Activated naive CD4-positive, alpha-beta T cell treated with anti-CD3 and anti-CD28 coated beads for 36 hours (primary cell): ENCODE measurements at places on chromosomes 4 and X. TPM values are rescaled to one million over a fixed set of nuclear protein-coding genes. Genes with fewer than 3 reads are reported as not detected.

DNA sequence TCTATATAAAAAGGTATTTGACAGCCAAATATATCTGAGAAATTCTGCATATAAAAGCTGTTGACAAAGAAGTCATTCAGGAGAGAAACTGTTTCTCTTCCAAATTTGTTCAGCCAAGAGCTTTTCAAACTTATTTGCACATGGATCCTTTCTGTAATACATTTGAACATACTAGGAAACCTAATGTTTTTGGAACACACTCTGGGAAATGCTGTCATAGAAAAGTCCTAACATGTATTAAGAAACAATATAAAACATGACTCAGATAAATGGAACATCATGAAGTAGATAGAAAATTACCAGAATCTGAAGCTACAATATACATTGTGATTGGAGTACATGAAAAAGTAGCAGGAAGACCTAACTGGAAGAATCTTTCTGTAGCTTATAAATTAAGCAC, 781.5 kb upstream of the EPHA5 start:
- DNase-seq = no peak

- peak; percentile 82 for DNase-seq
These were observed 16.7 kb downstream of the MAD2L1 start for GRCh38 chr4:120049732-120050494.

DNA sequence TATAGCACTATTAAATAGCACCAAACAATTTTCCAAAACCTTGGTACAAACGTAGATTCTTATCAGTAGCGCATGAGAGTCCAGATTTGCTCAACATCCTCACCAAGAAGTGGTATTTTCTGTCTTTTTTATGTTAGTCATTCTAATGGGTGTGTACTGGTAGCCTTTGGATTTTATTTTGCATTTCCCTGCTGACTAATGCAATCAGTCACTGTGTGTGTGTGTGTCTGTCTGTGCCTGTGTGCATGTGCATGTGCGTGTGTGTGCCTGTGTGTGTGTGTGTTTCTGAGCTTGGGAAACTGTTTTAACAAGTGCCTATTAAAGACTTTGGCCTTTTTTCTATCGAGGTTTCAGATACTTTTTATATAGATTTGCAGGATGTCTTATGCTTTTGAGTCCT, 82.2 kb upstream of the MAGEA10 start:
- DNase-seq = no peak

DNA sequence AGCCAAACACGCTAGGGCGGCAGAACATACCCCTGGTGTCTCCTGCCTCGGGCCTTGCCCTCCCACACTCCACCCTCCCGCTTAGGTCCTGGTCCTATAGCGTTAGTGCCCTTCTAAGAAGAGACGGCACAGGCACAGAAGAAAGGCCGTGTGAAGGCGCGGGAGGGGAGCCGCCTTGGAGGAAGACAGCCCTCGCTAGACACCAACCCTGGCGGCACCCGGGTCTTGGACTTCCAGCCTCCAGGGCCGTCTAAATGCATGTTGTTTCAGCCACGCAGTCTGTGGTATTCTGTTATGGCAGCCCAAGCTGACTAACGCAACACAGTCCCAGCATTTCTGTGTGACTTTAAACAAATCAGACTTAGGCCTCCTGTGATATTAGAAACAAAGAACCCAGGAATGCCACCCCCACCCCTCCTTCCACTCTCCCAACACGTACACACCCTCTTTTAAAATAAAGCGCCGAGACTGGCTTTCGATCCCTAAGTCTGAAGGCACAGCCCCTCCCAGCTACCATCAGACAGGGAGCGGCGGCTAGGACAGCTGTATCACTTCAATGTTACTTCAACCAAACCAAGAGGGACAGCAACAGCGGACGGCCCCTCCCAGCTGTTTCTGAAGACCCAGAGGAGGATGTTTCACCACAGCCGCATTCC, 128.0 kb downstream of the AFAP1 start:
- DNase-seq = no peak

- DNase-seq = no peak
These were observed 33.8 kb downstream of the NDP start for GRCh38 chrX:43939187-43939926.

- DNase-seq = peak; percentile 63
These were observed 56.3 kb downstream of the ZAR1 start for GRCh38 chr4:48546336-48546735.

- DNase-seq = no peak
These were observed 942.7 kb upstream of the NDST4 start for GRCh38 chr4:116055857-116056827.

DNA sequence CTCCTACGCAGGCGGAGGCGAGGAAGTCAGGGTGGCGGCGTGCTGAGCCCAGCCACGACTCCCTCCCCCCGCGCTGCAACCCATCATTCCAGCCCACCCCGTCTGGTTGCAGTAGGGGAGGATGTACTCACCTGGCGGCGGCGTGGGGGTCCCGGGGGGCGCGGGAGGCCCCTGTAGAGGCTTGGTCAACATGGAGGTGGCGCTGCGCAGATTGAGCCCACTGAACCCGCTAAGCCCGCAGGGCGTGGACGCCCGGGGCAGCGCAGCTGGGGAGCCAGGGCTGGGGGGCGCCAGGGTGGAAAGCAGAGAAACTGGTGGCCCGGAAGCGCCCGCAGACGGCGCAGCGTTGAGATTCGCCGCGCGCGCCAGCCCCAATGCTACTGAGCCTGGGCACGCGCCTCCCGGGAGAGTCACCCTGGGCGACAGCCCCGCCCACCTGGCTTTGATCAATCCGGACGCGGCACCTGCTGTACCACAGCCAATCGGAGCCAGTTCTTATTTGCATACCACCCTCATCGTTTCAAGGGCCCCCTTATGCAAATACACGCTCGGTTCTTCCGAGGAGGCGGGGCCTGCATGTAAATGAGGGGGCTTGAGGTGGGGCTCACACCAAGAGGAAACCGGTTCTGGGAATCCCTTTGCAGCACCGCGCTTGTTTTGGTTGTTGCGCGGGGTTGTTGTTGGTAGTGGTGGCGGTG, at the start of gene PIM2:
PIM2 (minus strand) TSS at position 382 of the 698 bp plus-strand sequence; CDS start at position 192, 190 bp downstream.
- DNase-seq = peak; percentile 94

GRCh38 chr4:87251106-87251505, 30.7 kb upstream of the KLHL8 start:
- DNase-seq = no peak

DNA sequence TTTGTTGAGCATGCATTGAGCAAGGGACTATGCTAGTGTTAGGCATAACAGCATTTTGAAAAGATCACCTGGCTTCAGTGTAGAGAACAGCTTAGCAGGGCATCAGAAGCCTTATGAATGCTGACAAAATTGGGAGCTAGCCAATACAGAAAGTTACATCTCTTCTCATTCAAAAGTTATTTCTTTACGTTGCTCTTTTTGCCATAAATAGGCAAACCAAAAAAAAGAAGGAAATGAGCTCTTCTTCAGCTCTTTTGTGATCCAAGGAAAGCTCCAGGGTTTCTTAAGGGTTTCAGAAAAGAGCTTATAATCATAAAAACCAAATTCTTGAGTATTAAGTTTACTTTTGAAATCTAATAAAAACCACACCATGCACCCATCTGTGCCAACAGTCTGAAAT, 35.2 kb upstream of the LNX1 start:
- no peak for DNase-seq

GRCh38 chr4:80963051-80963450, 67.5 kb upstream of the BMP3 start:
- no peak for DNase-seq

- DNase-seq = no peak
These were observed 45.1 kb downstream of the CHM start for GRCh38 chrX:86002076-86002896.

DNA sequence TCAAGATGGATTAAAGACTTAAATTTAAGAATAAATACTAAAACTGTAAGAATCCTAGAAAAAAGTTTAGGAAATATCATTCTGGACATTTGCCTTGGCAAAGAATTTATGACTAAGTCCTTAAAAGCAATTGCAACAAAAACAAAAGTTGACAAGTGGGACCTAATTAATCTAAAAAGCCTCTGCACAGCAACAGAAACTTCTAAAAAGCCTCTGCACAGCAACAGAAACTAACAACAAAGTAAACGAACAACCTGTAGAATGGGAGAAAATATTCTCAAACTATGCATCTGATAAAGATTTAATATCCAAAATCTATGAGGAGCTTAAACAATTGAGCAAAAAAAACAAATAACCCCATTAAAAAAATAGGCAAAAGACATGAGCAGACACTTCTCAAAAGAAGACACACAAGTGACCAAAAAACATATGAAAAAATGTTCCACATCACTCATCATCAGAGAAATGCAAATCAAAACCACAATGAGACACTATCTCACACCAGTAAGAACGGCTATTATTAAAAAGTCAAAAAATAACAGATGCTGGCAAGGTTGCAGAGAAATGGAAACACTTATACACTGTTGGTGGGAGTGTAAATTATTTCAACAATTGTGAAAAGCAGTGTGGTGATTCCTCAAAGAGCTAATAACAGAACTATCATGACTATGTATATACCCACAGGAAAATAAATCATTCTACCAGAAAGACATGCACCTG, 5.5 kb upstream of the OPRPN start:
- DNase-seq = no peak

- no peak for DNase-seq
These were observed 26.4 kb downstream of the ATG4A start for GRCh38 chrX:108117988-108118387.

GRCh38 chr4:76210452-76210851, 3.2 kb downstream of the SCARB2 start:
- DNase-seq = no peak

- no peak for DNase-seq
These were observed 566 bp upstream of the LIMCH1 start for GRCh38 chr4:41537292-41537890.

- no peak for DNase-seq
These were observed 118.8 kb downstream of the UCHL1 start for GRCh38 chr4:41375561-41375960.

GRCh38 chr4:155878611-155879010, 12.5 kb upstream of the ASIC5 start:
- DNase-seq = no peak

- DNase-seq = no peak
These were observed 10.5 kb downstream of the ACSL1 start for GRCh38 chr4:184815046-184815877.

- no peak for DNase-seq
These were observed 183.0 kb downstream of the PALLD start for GRCh38 chr4:168679819-168680218.

- DNase-seq = no peak
These were observed 36.9 kb upstream of the CHIC1 start for GRCh38 chrX:73525928-73526690.

GRCh38 chrX:35890699-35891098, 28.8 kb upstream of the CFAP47 start:
- peak; percentile 11 for DNase-seq

GRCh38 chr4:11831739-11832138, 403.0 kb upstream of the HS3ST1 start:
- DNase-seq = no peak

DNA sequence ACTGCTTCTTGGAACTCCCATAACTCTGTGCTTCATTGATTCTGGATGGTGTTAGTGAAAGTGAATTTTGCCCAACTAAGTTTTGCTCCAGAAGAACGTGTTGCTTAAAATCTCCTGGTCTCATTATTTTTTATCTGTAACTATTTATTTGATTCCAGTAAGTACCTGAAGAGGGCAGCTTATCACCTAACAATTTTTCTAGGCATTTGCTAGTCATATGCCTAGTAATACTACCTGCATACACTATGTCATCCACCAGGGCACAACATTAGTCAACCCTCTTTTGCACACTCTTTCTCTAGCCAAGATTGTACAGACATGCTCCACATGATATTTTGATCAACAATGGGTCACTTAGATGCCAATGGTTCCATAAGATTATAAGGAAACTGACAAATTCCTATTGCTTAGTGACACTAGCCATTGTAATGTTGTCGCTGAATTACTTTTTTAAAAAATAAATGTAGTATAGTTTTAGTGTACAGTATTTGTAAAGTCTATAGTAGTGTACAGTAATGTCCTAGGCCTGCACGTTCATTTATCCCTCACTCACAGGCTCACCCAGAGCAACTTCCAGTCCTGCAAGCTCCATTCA, 499.9 kb upstream of the AADAT start:
- DNase-seq = no peak

DNA sequence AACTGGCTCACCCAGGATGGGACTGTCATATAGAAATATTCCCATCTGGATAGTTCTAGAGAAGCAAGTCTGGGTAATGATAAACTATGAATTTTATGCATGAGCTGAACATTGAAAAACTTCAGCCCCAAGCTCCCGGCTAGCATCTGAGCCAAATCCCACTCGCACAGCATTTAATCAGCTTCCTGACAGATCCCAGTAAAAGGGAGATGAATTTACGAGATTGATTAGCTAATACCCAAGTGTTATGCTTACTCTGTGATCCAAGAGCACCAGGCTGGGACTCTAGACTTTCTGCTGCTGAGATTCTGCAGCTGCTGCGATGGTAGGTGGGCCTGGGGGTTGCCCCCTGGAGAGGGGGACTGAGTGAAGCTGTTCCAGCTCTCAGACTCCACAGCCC, 28.0 kb downstream of the FRMPD3 start:
- no peak for DNase-seq

DNA sequence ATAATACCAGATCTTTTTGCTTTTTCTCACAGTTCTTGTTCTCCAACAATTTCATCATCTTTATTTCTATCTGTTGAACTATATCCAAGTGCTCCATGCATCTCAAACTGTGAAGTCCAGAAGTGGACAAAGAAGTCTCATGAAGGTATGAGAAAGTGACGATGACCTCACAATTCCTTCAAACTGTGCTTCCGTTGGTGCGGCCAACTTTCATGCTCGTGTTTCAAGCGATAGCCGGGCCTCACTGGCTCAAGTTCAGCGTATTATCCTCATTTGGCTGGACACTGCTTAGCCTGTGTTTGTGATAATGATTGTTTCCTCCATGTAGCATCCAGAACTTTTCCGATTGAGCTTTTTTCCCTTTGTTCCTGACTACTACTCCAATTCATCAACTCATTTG, 143.1 kb downstream of the PALLD start:
- DNase-seq = no peak

- peak; percentile 60 for DNase-seq
These were observed 53.0 kb downstream of the DCUN1D4 start for GRCh38 chr4:51895816-51896408.

GRCh38 chr4:184275766-184276165, 58.1 kb upstream of the ENPP6 start:
- DNase-seq = no peak

The TRMT44 gene
- total RNA-seq = 13.1 TPM

The PPARGC1A gene
- total RNA-seq = not detected

The ZAR1 gene
- total RNA-seq = not detected

The TMSB15B gene
- 8.6 TPM for total RNA-seq

The BEND2 gene
- total RNA-seq = not detected

The NOA1 gene
- total RNA-seq = 25.4 TPM

The HTATSF1 gene
- 40.4 TPM for total RNA-seq

The STX18 gene
- total RNA-seq = 18.3 TPM

The BEX2 gene
- total RNA-seq = 16.0 TPM

The LAS1L gene
- total RNA-seq = 61.1 TPM

The TLL1 gene
- not detected for total RNA-seq

The SPARCL1 gene
- not detected for total RNA-seq

The TMEM187 gene
- total RNA-seq = 6.7 TPM

The TIGD4 gene
- 0.27 TPM for total RNA-seq

The SYAP1 gene
- total RNA-seq = 17.1 TPM
